ENCODE measurements at places on chromosomes 6 and 20.

- DNase-seq, result no peak
Observed at GRCh38 chr6:82882363-82883023, 183.1 kb downstream of the UBE3D start.

GRCh38 chr6:165439928-165440554 is 130.6 kb upstream of the C6orf118 start:
- no peak for DNase-seq

DNA sequence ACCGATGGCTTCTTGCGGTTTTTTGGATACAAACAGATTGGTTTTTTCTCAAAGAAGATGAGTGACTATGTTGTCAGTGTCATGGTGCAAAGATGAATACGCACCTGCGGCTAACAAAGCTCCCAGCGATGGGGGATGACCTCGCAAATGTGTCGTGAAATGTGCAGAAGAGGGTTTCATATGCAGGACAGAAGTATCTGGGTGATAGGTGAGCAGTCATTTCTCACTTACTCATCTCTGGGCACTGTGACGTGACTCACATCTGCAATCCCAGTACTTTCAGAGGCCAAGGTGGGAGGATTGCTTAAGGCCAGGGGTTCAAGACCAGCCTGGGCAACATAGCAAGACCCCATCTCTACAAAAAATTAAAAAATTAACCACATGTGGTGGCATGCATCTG is 216.3 kb downstream of the ERMARD start:
- no peak for DNase-seq

GRCh38 chr6:115485400-115485799 is 575.3 kb downstream of the FRK start:
- no peak for DNase-seq

GRCh38 chr6:85418059-85418458 is 31.8 kb upstream of the NT5E start:
- DNase-seq, result no peak

GRCh38 chr20:41643504-41643938 is 25.3 kb upstream of the CHD6 start:
- no peak for DNase-seq

DNA sequence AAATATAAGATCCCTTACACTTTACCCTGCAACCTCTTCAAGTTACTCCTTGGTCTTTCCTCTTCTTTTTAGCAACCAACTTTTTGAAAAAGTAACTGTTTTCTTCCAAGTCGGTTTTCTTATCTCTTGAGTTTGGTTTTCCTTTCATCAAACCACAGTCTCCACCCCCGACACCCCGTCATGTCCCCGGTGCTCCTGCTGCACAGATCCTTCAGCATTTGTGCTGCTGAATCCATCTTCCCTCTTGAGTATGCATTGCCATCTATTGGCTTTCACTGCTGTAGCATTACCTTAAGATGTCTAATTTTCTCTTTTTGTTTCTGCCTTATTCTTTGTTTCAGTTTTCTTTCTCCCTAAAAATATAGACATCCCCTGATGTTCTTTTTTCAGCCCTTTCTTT is 11.9 kb upstream of the TNFRSF21 start:
- no peak for DNase-seq

DNA sequence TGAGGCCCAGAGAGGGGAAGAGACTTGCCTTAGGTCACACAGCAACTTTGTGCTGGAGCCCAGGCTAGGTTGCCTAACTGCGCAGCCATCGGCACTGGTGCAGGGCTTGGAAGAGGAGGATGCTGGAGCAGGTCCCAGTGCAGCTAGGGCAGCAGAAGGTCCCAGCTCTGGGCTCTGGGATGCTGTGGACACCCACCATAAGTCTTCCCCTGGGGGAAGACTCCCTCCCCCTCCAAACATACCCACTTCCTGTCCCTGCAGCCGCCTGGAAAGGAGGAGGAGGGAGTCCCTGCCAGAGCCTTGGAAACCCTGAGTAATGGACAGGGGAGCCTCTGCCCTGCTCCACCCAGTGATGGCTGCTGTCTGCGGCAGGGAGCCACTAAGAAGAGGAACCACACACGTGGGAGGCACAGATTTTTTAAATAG is 93.6 kb downstream of the NCR2 start:
- no peak for DNase-seq

GRCh38 chr20:52269321-52269720 is 77.7 kb upstream of the ZFP64 start:
- DNase-seq, result no peak

GRCh38 chr6:138278326-138278725 is 60.0 kb upstream of the PBOV1 start:
- no peak for DNase-seq

DNA sequence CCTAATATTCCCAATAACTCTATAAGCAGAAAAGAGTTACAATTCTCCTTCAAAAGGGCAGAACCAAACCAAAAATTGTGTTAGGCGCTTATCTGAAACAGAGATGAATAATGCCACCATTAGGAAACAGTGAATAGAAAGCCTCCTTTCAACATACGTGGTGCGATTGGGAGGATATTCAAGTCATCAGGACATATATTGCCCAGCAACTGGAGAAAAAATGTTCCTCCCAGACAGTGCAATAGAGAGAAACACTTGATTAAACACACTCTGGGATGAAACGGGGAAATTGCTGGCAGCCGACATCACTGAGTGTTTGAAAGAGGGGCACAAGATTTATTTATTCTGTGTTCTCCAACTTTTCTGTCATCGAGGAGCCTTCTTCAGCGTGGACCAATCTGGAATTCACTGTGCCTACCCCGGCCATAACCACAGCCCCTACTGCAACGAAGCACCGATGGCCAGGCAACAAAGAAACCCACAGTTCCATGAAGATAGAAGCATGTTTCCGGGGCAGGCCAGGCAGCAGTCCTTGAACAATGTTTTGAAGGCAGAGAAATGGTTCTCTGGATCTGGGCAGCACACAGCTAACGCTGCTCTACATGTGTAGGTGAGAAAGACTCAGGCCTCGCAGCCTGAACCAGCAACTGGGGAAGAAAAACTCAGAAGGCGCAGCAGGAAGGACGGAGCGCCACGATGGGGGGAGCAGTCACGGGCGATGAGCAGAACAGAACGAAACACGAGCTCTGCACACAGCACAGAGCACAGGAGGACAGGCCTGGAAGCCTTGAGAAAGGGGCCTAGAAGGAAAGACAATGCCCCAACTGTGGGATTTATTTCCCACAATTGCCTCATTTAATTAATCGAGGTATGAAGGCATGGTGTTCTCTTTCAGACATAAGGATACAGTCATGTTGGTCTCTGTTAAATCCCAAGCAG is 234.2 kb upstream of the FOXQ1 start:
- DNase-seq, result no peak

DNA sequence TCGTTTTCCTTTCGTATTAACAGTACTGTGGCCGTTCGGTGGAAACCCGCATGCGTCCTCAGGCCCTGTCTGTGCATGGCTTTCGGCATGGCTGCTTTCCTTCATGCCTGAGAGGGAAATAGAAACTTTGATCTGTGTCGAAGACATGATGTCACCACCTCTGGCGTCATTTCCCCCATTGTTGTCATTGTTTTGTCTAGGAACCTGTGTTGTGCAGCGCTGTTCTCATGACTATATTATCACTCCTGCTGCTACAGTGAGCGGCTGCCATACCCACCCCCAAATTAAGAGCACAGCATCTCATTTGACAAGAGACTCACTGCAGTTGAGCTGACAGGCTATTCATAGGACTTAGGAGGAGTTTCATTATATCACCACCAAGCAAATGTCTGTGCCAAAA is 172.3 kb downstream of the TMEM242 start:
- DNase-seq, result no peak

Data from amniotic stem cell (primary cell).